ENCODE measurements at places on chromosomes 1 and 21.

GRCh38 chr21:25870084-25870483, 135.3 kb downstream of the GABPA start:
- DNase-seq: no peak
- H3K4me1 ChIP-seq: peaks cover 3% of the 10 kb centered on the region
- H3K4me3 ChIP-seq: no peak overlapping the region
- no peak overlapping the region for H3K27ac ChIP-seq
- H3K27me3 ChIP-seq: peaks cover 3% of the 10 kb centered on the region

- H3K27ac ChIP-seq: no peak overlapping the region
- H3K4me3 ChIP-seq: peak overlapping the region; percentile 21
- H3K27me3 ChIP-seq: peaks cover 4% of the 10 kb centered on the region
- no peaks in the 10 kb centered on the region for H3K36me3 ChIP-seq
Observed at GRCh38 chr1:98398649-98399048, 262.9 kb upstream of the SNX7 start.

DNA sequence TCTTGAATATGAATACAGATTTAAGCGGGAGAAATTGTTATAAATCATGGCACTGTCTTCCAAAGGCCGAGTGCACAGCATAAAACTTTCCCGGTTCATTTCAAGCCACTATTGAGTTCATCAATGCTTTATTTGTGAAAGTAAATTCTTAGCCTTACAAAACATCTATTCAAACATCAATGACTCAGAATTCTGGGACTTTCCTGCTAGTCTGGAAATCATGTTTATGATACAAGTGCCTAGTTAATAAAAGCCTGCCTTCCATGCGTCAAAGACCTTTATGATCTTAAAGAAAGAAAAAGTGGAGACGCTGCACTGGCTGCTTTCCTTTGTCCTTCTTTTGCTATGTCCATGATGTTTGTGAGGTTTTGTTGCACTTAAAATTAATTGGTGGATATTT, 137.7 kb downstream of the SETD4 start:
- no peak for DNase-seq
- H3K36me3 ChIP-seq: no peaks in the 10 kb centered on the region
- H3K27ac ChIP-seq: no peak overlapping the region
- no peak overlapping the region for H3K4me3 ChIP-seq

DNA sequence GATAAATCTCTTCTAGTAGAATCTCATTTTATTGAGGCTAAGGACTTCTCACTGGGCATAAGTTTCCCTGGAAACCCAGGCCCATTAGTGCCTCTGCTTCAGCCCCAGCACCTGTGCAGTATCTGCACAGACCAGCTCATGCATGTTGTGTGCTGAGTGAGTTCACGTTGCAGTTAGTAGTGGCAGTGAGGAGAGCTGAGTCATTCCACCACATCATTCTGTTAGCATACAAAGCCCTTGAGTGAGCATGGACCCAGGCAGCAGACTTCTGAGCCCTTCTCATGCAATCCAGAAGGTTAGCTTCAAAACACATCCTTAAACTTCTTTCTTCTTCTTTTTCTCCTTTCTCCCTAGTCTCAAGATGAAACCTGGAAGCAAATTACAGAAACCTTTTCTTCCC, 45.8 kb upstream of the NTPCR start:
- no peak for DNase-seq
- H3K27me3 ChIP-seq: peaks cover 9% of the 10 kb centered on the region
- no peak overlapping the region for H3K27ac ChIP-seq
- H3K4me3 ChIP-seq: no peak overlapping the region
- peaks cover 28% of the 10 kb centered on the region for H3K4me1 ChIP-seq
- H3K36me3 ChIP-seq: peaks cover 2% of the 10 kb centered on the region

GRCh38 chr1:29249170-29249691, 12.9 kb downstream of the PTPRU start:
- H3K4me3 ChIP-seq: no peak overlapping the region
- peaks cover 2% of the 10 kb centered on the region for H3K27me3 ChIP-seq
- H3K27ac ChIP-seq: no peak overlapping the region
- no peaks in the 10 kb centered on the region for H3K36me3 ChIP-seq

GRCh38 chr21:38984568-38984967, 178.8 kb downstream of the ETS2 start:
- H3K27me3 ChIP-seq: peaks cover 25% of the 10 kb centered on the region
- H3K27ac ChIP-seq: peak overlapping the region; percentile 77
- peaks cover 5% of the 10 kb centered on the region for H3K36me3 ChIP-seq
- peak overlapping the region; percentile 71 for H3K4me3 ChIP-seq
- peaks cover 48% of the 10 kb centered on the region for H3K4me1 ChIP-seq

- H3K36me3 ChIP-seq: no peaks in the 10 kb centered on the region
- no peak overlapping the region for H3K27ac ChIP-seq
- peaks cover 21% of the 10 kb centered on the region for H3K27me3 ChIP-seq
Observed at GRCh38 chr1:90114521-90115141, 119.7 kb downstream of the ZNF326 start.
